ENCODE measurements at places on chromosomes 5 and 9.

- DNase-seq: no peak
Measured at GRCh38 chr5:135887881-135888614, 7.6 kb downstream of the IL9 start.

DNA sequence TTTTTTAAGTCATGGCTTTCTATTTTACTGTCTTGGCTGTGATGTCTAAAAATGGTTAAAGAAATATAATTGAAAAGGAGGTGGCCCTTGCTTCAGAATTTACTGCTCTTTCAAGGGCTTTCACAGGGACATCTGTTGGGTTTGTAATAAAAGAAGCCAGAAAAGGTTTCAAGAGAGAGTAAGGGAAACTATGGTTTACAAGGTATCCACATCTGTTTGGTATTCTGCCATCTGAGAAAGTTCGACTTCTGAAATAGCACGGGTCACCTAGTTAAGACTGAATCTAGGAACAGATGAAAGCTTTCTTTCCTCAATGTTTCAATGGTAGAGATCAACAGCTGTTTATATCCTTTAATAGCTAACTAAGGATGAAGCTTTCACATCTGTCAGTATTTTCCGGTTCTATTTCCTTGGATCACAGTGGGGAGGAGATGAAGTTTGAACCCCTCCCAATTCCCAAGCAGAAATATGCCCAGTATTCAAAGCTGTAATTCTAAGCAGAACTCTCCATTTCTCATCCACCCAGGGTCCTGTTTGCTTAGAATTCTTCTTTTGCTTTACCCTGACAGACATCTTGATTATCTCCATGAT, 72.8 kb upstream of the IFNK start:
- DNase-seq: no peak

DNA sequence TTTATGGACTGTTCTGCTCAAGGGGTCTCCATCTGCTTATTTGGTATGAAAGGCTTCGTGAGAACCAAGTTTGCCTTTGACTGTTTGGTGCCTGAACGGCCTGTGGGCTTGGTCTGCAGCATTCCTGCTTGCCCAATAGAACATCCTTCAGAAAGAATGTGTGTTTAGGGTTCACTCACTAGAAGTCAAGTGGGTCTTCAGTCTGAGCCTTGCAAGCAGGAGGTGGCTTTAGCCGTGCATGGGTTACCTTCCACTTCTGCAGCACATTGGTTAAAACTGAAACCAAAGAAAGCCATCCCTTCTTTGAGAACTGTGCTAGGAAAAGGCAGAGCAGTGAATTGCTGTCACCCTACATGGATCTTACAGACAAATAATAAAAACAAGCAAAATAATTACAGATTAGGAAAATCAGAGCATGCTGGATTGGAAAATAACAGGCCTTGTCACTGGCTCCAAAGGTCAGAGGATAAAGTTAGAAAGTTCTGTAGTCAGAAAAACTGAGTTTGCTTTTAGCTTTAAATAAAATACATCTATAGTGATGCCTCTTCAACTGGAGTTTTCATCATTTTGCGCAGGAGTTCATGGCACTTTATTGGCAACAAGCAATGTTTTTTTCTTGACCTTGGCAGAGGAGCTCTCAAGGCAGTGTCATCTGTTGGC, 16.6 kb downstream of the WWC1 start:
- no peak for DNase-seq

- no peak for DNase-seq
Measured at GRCh38 chr5:36073595-36074216, 7.0 kb upstream of the UGT3A2 start.

- no peak for DNase-seq
Measured at GRCh38 chr5:36675282-36675681, 68.9 kb downstream of the SLC1A3 start.

DNA sequence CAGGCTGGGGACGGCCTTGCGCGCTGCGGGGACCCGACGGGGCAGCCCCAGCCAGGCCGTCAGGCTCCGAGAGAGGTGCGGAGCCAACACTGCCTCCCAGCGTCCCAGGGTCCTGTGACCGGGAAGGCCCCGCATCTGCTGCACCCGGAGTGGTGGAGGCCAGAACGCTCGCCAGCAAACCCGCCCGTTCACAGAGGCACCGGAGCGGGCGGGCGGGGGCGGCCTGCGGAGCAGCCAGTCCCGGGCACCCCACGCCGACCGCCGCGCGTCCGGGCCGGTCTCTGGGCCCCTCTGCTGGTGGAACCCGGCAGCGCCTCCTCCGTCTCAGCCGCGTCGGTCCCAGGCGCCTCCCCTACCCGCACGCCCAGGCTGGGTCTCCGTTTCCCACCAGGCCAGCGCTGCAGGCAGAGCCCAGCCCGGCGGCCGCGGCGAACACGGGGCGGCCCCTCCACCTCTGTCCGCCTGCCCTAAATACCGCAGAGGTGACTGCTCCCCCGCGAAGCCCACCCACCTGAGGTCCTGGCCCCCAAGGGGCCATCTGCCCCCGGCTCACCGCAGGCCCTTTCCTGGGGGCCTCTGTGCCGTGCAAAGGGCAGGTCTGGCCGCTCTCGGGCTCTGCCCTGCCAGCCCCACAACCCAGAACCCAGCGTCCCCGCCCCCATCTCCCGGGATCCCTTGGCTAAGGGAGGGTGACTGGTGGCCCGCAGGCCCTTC, 15.9 kb downstream of the EXD3 start:
- DNase-seq: peak; percentile 66

DNA sequence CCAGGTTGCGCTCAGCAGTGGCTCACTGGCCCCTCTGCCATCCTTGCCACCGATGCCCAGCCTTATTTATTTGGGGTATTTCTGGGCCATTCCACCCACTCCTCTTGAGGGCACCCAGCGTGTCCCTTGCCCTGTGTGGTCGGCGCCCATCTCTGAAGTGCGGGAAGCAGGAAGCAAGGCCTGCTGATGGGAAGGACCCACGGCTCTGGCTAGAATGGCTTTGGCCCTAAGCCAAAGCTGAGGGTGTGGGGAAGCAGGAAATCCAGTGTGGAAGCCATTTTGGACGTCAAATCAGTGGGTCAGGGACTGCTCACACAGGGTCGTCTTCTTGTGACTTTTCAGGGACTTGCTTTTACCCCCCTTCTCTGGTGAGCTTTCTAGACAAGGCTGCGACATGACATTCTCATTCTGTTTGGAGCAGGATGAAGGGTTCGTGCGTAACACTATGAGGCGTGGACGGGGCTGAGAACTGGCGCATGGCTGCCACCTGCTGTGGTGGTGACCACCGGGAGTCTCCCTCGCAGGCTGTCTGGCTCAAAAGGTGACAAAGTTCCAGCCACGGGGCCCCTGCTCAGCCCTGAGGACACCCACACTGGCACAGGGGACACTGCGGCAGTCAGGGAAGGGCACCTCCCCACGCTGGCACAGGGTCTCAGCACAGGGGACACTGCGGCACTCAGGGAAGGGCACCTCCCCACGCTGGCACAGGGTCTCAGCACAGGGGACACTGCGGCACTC, 50.7 kb upstream of the NKD2 start:
- no peak for DNase-seq
